Activated CD8-positive, alpha-beta T cell treated with anti-CD3 and anti-CD28 coated beads for 36 hours (primary cell): ENCODE measurements at places on chromosomes 13 and 19. TPM values are rescaled to one million over a fixed set of nuclear protein-coding genes. Genes with fewer than 3 reads are reported as not detected.

Gene CGB3
- not detected for total RNA-seq

Gene TMEM221
- not detected for total RNA-seq

Gene FGF21
- not detected for total RNA-seq

Gene ZNF429
- total RNA-seq: 14.7 TPM

Gene TMIGD2
- total RNA-seq: 13.6 TPM

Gene IFNL1
- not detected for total RNA-seq

Gene SIGLEC12
- total RNA-seq: 0.34 TPM

Gene MAMSTR
- 1.0 TPM for total RNA-seq

Gene HSD11B1L
- total RNA-seq: 3.5 TPM

Gene PSG7
- total RNA-seq: not detected

Gene ZNF723
- not detected for total RNA-seq

Gene CCDC70
- total RNA-seq: 0.45 TPM

GRCh38 chr19:55165952-55166529, 372 bp downstream of the DNAAF3 start:
- peak; percentile 79 for DNase-seq

DNA sequence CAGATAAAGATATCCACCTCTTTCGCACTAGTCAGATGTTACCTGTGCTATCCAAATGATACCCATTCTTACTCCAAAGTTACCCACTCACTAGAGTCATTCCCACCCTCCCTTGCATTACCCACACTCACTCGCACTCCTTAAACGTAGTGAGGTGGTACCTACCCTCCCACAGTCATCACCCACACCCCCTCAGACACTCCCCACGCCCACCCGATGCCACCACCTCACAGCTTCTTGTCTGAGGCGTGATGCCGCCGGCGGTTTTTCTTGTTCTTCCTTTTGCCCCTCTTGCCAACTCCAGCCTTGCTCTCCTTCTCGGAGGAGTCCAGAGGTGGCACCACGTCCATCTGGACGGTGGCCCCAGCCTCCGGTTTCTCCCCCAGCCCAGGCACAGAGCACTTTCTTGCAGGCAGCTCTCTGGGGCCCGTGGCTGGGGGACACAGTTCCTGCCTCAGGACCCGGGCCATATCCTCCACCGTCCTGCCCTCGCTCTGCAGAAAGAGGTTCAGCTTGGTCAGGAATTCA, 1.2 kb downstream of the PNMA8C start:
- no peak for DNase-seq

GRCh38 chr13:95627590-95627989, 16.9 kb downstream of the DZIP1 start:
- no peak for DNase-seq

DNA sequence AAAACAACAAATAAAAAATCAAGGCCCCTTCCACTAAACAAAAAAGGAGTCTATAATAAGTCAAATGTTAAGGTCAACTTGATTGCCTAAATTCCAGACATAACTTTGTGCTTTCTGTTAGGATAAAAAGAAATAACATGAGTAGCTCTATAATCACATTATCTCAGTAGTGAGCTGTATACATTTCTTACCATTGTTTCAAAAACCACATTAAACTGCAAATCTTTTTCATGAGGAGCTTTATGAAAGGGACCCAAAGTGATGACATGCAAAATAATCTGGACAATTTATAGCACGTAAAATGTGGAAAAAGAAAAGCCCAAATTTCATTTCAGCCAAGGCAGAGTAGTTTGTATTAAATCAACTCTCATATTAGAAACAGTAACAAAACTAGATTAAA, 269.2 kb downstream of the KLF12 start:
- no peak for DNase-seq

DNA sequence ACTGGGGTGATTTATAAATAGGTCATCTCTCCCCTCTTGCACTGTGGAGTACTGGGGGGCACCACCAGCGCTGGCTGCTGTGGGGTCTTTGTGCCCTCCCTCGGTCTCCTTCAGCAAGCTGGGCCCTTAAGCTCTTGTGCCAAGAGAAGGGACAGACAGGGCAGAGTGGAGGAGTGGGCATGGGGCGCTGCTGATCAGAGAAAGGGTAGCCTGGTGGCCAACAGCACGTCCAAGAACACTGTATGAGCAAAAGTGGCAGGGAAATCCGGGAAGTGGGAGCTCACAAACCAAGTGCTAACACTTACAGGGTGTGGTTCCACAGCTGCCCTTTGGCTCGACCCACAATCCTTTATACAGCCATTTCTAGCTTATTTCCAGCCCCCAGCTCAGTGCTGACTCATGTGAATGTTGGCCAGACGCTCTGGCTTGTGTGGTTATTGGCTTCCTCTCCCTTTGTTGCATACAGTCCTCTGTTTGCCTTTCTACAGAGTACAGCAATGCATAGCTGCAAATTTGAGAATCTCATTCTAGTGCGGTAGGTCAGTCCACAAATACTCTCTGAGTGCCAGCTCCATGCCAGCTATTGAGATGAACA, 298.8 kb downstream of the SHISA2 start:
- peak; percentile 14 for DNase-seq

DNA sequence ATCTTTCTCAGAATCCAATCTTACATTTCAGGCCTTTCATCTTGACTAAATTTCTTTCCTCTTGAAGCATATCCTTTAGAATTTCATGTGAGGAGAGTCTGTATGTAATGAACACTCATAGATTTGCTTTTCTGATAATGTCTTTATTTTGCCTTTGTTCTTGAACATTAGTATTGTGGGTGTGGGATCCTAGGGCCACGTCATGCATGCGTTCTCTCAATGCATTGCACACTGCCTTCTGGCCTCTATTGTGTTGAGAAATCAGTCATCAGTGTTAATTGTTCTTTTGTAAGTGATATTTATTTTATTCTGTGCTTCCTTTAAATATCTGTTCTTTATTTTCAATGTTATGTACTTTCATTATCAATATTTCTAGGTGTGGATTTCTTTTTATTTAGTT, 364.9 kb downstream of the OXGR1 start:
- DNase-seq: no peak

DNA sequence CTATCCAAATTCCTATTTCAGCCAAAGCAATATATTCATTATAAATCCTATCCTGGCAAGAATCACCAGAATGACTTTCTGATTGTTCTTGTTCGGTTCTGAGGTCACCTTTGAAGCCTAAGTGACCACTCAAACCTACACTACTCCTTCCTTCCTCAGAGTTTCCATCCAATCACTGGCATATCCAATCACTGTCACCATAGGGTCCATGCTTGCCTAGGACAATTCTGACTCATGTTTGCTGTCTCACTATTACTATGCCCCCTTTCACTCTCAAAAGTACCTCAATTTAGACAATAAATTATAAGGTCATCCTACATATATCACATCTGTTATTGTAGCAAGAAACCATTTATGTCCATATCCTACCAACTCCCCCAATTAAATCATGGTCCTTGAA, 58.9 kb downstream of the UBL3 start:
- peak; percentile 17 for DNase-seq

DNA sequence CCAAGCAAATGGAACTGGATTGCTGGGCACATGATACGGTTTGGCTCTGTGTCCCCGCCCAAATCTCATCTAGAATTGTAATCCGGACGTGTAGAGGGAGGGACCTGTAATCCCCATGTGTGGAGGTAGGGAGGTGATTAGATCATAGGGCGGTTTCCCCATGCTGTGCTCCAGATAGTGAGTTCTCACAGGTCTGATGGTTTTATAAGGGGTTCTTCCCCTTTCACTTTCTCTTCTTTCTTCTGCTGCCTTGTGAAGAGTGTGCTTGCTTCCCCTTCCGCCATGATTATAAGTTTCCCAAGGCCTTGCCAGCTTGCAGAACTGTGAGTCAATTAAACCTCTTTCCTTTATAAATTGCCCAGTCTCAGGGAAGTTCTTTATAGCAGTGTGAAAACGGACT, 32.6 kb upstream of the MTIF3 start:
- DNase-seq: no peak

DNA sequence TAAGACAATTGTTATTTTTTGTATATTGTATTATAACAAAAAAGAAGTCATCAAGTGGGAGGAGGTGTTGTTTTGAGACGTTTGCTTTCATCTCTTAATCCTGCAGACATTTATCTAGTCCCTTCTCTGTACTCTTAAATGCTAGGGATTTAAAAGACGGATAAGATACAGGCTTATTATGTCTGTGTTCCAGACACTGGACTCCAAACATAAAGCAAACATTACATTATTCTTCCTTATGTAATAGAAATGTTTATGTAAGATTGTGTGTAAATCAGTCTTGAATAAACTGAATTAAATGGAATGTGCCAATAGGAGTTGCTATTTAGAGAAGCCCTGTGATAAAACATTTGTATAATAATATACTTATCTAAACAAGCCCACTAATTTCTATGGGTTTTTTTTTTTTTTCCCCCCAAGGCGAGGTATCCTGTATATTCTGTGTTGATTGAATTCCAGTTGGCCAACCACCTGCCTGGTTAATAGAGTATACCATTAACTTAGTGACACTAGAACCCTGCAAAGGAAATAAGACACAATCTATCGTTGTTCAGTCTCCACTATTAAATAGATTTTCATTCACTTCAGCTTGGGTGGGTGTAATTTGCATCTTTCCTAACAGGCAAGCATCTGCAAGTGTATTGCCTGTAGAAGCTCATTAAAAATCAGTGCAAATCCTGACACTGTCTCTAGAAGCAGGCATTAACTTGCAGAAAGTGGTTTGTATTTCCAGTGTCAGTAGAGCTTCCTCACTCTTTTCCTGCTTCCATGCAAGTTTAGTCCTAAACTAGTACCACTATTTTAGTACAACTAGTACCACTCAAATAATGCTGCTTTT, 69.0 kb downstream of the LRCH1 start:
- no peak for DNase-seq

DNA sequence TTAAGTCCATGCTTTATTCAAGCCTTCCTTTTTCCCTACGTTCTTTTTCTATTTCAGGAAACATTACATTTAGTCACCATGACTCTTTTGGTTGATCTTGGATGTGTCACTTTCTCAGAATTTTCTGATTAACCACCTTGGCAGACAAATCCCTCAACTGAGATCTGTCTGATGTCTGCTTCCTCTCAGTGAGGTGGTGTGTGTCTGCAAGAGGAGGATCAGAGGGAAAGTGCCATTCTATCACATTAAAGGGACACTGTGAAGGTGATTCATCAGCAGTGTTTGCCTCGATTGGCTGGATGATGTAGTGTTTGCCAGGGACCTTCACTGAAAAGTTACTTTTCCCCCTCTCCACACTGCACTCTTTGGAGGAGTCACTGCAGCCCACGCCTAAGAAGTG, 3.0 kb upstream of the CCNP start:
- DNase-seq: peak; percentile 47

DNA sequence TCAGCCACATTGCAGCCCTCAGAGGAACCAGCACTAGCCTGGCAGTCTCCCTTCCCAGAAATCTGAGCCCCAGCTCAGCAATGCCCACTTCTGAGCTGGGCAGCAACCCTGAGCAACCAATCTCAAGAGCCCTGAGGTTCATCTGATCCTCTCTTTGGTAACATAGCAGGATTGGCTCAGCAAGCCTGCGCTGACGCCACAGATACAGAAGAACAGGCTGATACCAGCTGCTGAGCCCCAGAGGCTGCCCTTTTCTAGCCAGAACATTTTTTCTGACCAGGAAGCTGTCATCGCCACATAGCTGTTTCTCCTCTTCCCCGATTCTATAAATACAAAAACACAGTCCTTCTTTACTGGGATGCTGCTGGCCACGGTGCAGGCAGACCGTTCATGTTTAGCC, 59.8 kb downstream of the TRPM4 start:
- DNase-seq: no peak

DNA sequence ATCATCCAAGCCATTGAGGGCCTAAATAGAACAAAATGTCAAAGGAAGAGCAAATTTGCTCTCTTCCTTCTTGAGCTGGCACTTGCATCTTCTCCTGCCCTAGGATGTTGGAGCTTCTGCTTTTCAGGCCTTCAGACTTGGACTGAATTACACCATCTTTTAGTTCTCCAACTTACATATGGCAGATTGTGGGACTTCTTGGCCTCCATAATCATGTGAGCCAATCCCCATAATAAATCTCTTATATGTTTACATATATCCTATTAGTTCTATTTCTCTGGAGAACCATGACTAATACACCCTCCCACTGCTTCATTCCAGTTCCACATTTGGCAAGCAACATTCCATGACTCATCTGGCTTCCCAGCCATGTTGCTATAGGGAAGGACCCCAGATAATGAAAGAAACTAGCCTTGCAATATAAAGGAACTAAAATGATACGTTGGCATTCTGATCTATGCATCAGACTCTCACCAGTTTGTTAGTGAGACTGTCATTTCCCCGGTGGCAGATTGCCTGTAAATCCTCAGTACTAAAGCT, 11.0 kb upstream of the ACOD1 start:
- DNase-seq: no peak

GRCh38 chr19:28009696-28010095, 1203.3 kb downstream of the UQCRFS1 start:
- DNase-seq: no peak

DNA sequence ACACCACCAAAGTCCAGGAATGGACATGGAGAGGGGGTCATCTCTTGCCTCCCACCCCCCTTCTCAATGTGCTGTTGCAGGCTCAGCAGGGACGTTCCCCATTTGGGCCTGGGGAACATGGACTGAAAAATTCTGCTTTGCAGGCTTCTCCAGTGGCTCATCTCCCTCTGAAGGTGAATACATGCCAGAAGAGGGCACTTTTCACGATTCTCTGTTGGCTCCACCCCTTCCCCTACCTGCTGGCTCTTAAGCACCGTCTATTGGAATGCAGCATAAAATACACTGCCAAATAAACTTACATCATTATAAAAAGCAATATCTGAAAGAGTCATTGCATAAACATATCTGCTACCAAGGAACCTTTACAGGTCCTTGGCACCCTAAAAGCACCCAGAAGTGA, 35.7 kb downstream of the NHLRC3 start:
- DNase-seq: no peak

GRCh38 chr19:28687296-28687695, 525.7 kb downstream of the UQCRFS1 start:
- DNase-seq: no peak

- no peak for DNase-seq
These were observed 5.8 kb upstream of the CEACAM21 start for GRCh38 chr19:41570179-41570578.

DNA sequence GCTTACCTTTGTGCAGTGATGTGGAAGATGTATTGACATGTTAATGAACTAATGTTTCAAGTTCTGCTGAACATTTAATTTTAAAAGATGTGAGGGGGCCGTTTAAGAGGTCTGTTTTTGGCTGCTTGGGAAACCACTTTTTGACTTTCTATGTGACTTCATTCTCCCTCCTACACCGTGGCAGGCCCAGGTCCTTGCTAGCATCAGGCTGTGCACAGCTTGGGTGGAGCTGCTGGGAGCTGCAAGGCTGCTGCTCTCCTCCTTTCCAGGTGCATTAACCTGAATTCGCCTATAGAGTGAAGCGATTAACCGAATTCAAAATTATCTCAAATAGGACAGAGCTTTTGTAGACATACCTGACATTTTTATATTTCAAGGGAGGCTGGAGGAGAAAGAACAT, 249.1 kb downstream of the FGF14 start:
- no peak for DNase-seq

DNA sequence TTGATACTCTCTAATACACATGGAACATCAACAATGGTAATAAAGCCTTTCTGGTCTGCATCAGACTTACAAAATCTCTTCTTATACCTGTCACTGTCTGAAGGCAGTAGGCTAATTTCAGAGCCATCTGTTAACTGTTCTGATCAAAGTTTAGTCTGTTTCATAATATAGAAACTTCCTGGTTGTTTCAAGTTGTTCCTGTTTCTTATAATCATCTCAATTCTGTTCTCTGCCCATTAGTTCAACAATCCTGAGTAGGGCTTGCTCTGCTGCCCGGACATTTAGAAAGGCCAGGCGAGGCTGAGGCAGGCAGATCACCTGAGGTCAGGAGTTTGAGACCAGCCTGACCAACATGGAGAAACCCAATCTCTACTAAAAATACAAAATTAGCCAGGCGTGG, 5.4 kb upstream of the ZSCAN5A start:
- no peak for DNase-seq

GRCh38 chr19:7483720-7484201, 5.1 kb downstream of the PEX11G start:
- DNase-seq: no peak
